Kidney epithelial cell (primary cell): ENCODE measurements at places on chromosomes 3 and 15. TPM values are rescaled to one million over a fixed set of nuclear protein-coding genes. Genes with fewer than 3 reads are reported as not detected.

DNA sequence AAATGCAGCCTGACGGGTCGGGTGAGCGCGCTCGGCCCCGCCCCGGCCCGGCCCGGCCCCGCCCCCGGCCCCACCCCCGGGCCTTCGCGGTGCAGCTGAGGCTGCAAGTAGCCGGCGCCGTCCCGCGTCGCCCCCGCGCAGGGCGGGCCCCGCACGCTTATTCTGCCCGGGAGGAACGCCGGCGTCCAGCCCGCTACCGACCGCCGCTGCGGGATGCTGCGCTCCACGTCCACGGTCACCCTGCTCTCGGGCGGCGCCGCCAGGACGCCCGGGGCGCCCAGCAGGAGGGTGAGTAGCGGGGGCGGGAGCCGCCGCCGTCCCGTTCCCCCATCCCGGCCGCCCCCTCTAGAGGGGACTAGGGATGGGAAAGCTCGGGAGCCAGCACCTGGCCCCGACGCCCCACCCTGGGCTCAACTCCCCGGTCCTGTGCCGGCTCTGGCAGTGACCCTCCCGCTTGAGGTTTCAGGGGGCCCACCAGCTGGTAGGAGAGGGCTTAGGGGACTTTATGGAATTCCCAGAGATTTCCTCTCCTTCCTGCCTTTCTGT lies at the start of gene MYZAP:
Gene MYZAP (plus strand): TSS at position 83 of the 546 bp plus-strand sequence. CDS start 131 bp downstream, at position 214.
- no peak for DNase-seq

GRCh38 chr3:149231871-149232270 lies 10.2 kb upstream of the CP start:
- DNase-seq = no peak

DPPA4 gene
- not detected in 2 replicates for total RNA-seq

DNA sequence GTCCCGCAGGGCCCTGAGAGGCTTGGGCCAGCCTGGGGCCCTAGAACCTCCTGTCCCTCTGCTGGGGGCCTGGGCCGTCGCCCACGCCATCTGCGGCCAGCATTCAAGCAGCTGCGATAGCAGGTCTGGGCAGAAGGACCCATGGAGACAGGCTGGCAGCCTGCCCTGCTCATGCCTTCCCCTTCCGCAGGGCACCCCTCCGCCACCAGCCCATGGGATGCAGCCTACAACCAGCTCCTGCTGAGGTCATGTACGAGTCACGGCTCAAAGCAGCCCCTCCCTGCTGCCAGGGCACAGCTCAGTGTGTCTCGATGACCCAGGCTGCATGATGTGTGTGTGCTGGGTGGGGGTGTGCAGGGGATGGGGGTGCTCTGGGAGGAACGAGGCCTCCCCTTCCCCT lies 27.8 kb downstream of the DUSP7 start:
- no peak for DNase-seq

LEKR1 gene
- 1.0 and 2.3 TPM in 2 replicates for total RNA-seq

KCNH8 gene
- 0.88 and 1.2 TPM in 2 replicates for total RNA-seq

DNA sequence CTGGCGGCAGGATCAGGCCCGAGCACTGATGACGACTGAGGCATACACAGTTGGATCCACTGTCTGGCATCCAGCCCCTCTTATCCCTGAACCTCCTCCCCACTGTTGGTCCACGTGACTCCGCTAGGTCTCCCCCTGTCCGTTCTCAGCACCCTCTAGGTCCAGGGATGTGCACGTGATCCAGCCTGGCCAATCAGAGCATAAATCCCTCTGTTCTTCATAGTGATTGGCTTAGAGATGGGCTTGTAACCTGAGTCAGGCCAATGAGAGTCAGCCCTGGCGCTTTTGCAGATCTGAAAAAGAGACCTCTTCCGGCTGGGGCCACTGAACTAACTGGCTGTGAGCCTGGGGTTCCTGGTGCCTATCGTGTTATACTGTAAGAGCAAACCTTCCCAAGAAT lies 20.5 kb upstream of the IQSEC1 start:
- DNase-seq = no peak

CPLX3 gene
- total RNA-seq = not detected in 2 replicates

DNA sequence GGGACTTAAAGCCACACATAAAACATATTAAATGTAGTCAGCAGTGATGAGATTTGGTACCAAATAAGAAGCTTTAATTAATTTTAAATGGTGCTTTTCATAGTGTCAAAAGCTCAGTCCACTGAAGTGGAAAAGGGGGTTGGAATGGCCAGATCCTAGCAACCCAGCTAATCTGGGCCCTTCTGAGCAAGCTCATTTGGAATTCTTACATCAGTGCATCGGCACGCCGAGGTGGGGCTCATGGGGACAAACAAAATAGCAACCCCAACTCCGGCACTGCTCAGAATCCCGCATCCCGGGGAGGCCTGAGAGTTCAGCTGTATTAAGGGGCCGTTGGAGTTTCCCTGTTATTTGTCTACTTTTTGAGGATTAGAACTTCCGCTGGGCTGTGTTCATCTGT lies 526.4 kb downstream of the SOX2 start:
- peak; percentile 43 for DNase-seq

GRCh38 chr15:74618841-74619596 lies 3.4 kb downstream of the CLK3 start:
- DNase-seq = no peak

GRCh38 chr3:25532431-25533162 lies 104.5 kb downstream of the RARB start:
- DNase-seq = no peak

- no peak for DNase-seq
Measured at GRCh38 chr3:175070946-175071345, 211.8 kb downstream of the NAALADL2 start.

TRANK1 gene
- 4.2 and 7.1 TPM in 2 replicates for total RNA-seq

DNA sequence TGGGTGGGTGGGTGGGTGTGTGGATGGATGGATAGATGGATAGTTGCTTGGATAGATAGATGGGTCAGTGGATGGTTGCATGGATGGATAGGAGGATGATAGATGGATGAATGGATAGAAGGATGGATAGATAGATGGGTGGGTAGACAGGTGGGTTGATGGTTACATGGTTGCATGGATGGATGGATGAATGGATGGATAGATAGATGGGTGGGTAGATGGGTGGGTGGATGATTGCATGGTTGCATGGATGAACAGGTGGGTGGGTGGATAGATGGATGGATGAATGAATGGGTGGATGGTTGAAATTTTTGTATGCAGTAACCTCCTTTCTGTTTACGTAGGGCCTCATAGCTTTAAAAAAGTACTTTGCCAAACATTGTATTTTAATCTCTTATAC lies 79.5 kb downstream of the LRRK1 start:
- DNase-seq = no peak
